Thoracic aorta (tissue), 2 donors: ENCODE measurements at places on chromosomes 5 and 9. TPM values are rescaled to one million over a fixed set of nuclear protein-coding genes. Genes with fewer than 3 reads are reported as not detected.
A peak's percentile ranks its signal among the peaks of the same experiment; 100 is the strongest.

- H3K4me3 ChIP-seq: no peak overlapping the region
- peaks cover 27% of the 10 kb centered on the region for H3K4me1 ChIP-seq
- H3K27me3 ChIP-seq: no peaks in the 10 kb centered on the region
- no peak for DNase-seq
Observed at GRCh38 chr5:33894566-33894965, 2.8 kb upstream of the ADAMTS12 start.

DNA sequence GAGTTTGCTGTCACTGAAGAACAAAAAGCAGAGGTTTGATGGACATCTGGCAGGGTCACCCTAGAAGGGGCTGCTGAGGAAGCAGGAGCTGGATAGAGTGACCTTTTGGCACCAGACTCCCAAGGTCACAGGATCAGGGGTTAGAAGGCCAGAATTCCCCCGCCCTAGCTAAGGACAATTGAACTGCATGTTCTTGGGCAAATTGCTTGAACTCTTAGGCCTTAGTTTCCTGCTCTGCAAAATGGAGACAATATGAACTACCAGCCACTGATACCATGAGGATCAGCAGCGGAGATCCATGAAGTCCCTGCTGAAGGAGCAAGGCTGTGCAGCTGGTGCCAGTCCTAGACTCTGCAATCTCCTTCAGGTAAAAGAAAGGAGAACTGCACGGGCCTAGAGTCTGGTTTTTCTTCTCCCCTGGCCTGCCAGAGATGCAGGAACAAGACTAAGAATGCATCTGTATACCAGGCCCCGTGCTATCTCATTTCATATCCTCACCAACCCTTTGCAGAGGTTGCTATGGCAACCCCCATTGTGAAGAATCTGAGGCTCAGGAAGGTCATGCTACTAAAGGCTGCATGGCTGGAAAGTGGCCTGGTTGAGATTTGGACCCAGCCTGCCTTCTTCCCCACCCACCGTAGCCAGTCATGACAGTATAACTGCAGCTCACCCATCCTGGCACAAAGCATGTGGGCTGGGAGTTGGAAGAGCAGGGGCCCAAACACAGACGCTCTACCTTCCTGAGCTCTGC is 33.7 kb downstream of the CAMK2A start:
- no peaks in the 10 kb centered on the region for H3K36me3 ChIP-seq
- DNase-seq: no peak
- H3K27ac ChIP-seq: no peak overlapping the region
- no peaks in the 10 kb centered on the region for H3K27me3 ChIP-seq
- no peaks in the 10 kb centered on the region for H3K4me1 ChIP-seq

- no peaks in the 10 kb centered on the region for H3K27me3 ChIP-seq
- no peak within 1 kb of the TSS for H3K27ac ChIP-seq
- no peak for DNase-seq
- peaks cover 14% of the 10 kb centered on the region for H3K4me1 ChIP-seq
- H3K36me3 ChIP-seq: no peaks in the 10 kb centered on the region
Observed at GRCh38 chr5:35230038-35230611, at the start of gene PRLR. Gene PRLR, minus strand, starts transcription at chr5:35230487. Its CDS starts 140,867 bp downstream, at chr5:35089620.

The GABRA1 gene
- not detected for total RNA-seq

The WNT8A gene
- total RNA-seq: not detected

The ARHGEF28 gene
- total RNA-seq: 40.8 TPM

DNA sequence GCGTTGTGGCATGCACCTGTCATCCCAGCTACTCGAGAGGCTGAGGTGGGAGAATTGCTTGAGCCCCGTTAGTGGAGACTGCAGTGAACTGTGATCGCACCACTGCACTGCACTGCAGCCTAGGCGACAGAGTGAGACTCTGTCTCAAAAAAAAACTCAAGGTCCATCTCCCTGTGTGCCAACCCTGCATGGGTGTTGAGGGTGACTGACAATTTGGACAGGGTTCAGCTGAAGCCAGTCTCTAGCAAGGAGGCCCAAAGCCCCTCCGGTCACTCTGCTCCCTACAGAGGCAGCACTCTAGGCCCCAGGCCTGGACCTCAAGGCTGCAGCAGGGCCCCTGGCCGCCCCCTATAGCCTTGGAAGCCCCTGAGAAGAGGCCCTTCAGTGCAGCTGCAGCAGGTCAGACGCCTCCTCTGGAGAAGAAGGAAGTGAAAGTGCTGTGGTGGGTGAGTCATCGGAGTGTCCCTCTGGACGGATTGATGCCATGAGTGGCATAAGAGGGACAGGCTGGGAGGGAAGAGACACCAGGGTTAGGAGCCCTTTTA is 39.2 kb upstream of the NEK6 start:
- peaks cover 8% of the 10 kb centered on the region for H3K4me1 ChIP-seq
- H3K27ac ChIP-seq: no peak overlapping the region
- H3K27me3 ChIP-seq: no peaks in the 10 kb centered on the region
- H3K36me3 ChIP-seq: no peaks in the 10 kb centered on the region
- no peak overlapping the region for H3K4me3 ChIP-seq

GRCh38 chr5:15737871-15738664 is 238.1 kb downstream of the FBXL7 start:
- no peaks in the 10 kb centered on the region for H3K36me3 ChIP-seq
- no peaks in the 10 kb centered on the region for H3K27me3 ChIP-seq
- H3K27ac ChIP-seq: no peak overlapping the region
- H3K4me1 ChIP-seq: peaks cover 22% of the 10 kb centered on the region

The CDH9 gene
- total RNA-seq: not detected

GRCh38 chr5:126967808-126968466 is 62.4 kb downstream of the MARCHF3 start:
- H3K27me3 ChIP-seq: no peaks in the 10 kb centered on the region
- H3K36me3 ChIP-seq: no peaks in the 10 kb centered on the region
- H3K4me3 ChIP-seq: no peak overlapping the region
- peaks cover 16% of the 10 kb centered on the region for H3K4me1 ChIP-seq
- no peak for DNase-seq

- H3K36me3 ChIP-seq: no peaks in the 10 kb centered on the region
- no peak overlapping the region for H3K27ac ChIP-seq
- H3K4me1 ChIP-seq: no peaks in the 10 kb centered on the region
- H3K27me3 ChIP-seq: no peaks in the 10 kb centered on the region
- no peak overlapping the region for H3K4me3 ChIP-seq
Observed at GRCh38 chr5:170917113-170917512, 55.3 kb downstream of the RANBP17 start.

The SLC6A19 gene
- not detected for total RNA-seq

DNA sequence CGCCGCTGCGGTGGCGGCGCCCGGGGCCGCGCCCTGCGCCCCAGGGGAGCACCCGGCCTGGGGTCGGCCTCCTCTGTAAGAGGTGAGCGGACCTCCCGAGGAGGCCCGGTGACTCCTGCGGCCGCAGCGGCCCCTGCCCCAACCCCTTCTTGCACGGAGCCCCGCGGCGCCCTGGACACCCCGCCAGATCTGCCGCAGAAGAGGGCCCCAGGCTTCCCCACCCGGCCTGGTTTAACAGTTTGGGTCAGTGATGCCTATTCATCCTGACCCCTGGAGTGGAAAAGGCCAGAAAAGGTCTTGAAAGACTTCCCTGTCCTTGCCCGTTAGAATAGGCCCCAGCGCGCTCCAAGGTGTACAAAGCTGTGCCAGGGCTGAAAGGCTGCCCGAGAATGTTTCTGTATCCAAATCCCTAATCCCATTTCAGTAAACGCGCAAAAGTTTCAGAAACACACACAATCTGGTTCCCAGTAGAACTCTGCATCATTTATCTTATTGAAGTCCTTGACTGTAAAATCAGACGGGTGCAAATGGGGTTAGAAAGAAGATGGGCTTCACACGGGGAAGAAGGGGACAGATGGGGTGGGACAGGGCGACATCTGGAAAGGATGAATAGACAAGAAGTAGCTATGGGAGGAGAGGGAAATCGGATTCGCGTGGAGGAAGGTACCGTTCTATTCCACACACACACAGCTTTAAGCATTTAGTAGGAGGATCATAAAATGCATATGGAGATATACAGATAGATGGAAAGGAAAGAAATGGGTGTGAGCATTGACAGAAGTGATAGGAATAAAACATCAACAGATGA is 1.1 kb upstream of the SSBP2 start:
- H3K4me3 ChIP-seq: peak overlapping the region; percentile 96
- DNase-seq: no peak
- no peaks in the 10 kb centered on the region for H3K36me3 ChIP-seq
- peak overlapping the region; percentile 98 for H3K27ac ChIP-seq

The DMRT2 gene
- not detected for total RNA-seq

The RBM22 gene
- 46.5 TPM for total RNA-seq

DNA sequence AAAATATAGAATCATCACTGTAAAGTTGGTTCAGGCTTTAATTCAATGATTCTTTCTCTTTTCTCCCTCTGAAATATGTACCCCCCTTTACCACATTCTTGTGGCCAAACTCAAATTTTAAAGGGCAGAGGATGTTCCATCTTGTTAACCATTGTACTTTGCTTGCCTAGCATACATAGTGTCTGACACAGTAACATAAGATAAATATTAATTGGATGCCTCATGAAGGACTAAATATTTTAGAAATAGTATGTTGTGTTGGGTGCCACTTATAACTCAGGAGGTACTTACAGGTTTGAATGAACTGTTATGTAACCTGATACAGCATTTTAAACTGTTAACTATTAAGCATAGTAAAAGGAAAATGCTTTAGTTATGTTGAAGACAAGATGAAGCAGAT is 71.5 kb downstream of the NIPBL start:
- H3K36me3 ChIP-seq: no peaks in the 10 kb centered on the region
- H3K4me3 ChIP-seq: no peak overlapping the region
- H3K27me3 ChIP-seq: no peaks in the 10 kb centered on the region
- H3K4me1 ChIP-seq: peaks cover 32% of the 10 kb centered on the region
- no peak for DNase-seq

The FGD3 gene
- 13.7 TPM for total RNA-seq

The OGN gene
- total RNA-seq: 210 TPM

GRCh38 chr9:107363516-107364152 is 80.6 kb downstream of the RAD23B start:
- H3K4me1 ChIP-seq: no peaks in the 10 kb centered on the region
- DNase-seq: no peak

The IL3 gene
- not detected for total RNA-seq

The EGFLAM gene
- 23.4 TPM for total RNA-seq

- DNase-seq: no peak
- no peaks in the 10 kb centered on the region for H3K4me1 ChIP-seq
- no peak overlapping the region for H3K4me3 ChIP-seq
- H3K27me3 ChIP-seq: no peaks in the 10 kb centered on the region
- no peak overlapping the region for H3K27ac ChIP-seq
Observed at GRCh38 chr5:83001796-83002381, 75.3 kb downstream of the TMEM167A start.

DNA sequence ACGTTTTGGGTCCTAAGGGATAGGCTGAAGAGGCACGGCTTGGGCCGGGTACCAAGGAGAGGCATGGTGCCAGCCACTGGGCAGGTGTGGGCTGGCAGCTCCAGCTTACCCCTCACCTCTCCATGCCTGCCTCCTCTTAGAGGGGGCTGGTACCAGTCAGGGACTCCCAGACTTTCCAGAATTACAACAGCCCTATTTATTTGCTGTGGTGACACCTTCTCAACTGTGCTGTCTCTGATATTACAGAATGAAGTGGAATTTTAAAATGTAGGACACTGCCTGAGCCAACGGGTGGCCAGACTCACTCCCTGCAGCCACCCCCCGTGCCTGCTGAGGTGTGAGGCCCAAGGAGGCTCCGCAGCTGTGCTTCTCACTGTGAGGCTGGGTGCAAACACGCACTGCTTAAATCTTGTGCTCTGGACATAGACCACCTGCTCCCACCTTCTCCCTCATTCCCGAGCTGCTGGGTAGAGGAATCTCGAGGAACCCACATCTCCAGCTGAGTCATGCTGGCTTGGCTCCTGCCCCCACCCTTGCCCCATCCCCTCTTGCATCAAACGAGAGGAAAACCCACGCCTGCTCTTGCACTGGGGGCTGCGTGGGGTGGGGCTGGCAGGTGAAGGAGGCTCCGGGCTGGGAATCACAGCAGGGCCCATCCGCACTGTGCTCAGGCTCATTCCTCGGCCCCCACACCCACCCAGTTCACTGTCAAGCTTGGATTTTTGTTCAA is 47.9 kb downstream of the PRRT1B start:
- H3K4me3 ChIP-seq: no peak overlapping the region
- H3K4me1 ChIP-seq: no peaks in the 10 kb centered on the region
- H3K27ac ChIP-seq: no peak overlapping the region
- H3K27me3 ChIP-seq: no peaks in the 10 kb centered on the region

DNA sequence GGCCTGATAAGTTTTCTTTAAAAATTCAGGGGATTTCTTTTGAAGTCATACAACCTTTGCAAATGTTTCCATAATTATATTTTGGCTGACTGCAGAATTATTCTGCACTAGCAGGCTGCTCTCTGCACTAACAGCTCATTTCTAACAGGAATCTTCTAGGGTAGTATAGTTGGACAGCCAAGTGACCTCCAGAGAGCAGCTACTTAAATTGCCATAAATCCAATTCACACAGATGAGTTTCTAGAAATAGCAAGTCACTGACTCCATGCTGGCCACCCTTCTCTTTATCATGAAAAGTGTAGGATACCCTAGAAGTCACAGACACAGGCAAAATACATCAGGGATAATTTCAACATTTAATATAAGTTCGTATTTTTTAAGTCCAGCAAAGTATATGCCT is 110.9 kb upstream of the TARS1 start:
- no peak for DNase-seq
- H3K27ac ChIP-seq: no peak overlapping the region
- H3K4me1 ChIP-seq: no peaks in the 10 kb centered on the region
- no peak overlapping the region for H3K4me3 ChIP-seq

DNA sequence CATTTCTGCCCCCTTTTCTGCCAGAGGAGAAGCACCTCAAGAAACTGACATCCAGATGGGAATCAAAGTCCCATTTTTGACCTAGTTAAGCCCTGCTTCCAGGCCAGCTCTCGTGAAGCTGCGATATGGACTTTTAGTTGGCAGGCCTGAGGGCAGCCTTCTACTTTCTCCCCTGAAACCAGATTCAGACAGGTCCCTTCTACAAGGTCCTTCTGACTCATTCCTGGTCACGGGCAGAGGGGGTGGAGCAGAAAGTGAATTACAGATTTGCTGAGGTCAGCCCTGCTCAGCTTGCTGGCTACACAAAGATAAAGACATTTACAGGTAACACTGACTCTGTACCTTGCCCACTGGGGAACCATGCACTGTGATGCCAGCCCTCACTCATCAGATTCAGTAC is 52.8 kb upstream of the TUT7 start:
- no peak overlapping the region for H3K27ac ChIP-seq
- no peaks in the 10 kb centered on the region for H3K27me3 ChIP-seq
- no peaks in the 10 kb centered on the region for H3K36me3 ChIP-seq
- H3K4me1 ChIP-seq: peaks cover 23% of the 10 kb centered on the region
- no peak overlapping the region for H3K4me3 ChIP-seq

The CAPSL gene
- not detected for total RNA-seq
